Vagina (tissue), 2 donors: ENCODE measurements at places on chromosomes 5 and 9. TPM values are rescaled to one million over a fixed set of nuclear protein-coding genes. Genes with fewer than 3 reads are reported as not detected.

DNA sequence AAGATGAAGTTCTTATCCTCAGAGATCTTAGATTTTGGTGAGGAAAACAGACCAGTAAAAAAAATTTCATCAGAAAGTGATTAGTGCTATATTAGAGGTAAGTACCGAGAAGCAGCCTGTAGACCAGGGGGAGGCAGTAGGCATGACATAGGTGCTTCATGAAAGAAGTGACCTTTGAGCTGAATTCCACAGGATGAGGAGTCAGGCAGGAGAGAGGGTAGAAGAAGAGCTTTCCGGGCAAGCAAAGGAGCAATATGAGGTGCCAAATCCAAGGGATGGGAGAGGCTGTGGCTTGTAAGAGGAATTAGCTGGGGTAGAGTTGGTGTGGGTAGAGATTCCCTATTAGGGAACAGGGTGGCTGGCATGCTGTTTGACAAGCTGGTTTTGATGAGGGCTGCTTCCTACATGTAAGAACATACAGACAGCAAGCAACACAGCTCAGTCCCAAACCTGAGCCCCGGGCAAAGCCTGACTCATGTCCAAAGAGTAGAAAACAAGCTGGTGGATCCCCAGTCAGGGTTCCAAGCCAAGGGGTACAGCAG, 48.4 kb upstream of the PWWP2A start:
- H3K27me3 ChIP-seq = no peaks in the 10 kb centered on the region
- no peak overlapping the region for H3K4me3 ChIP-seq
- peaks cover 53% of the 10 kb centered on the region for H3K4me1 ChIP-seq
- DNase-seq = no peak

DNA sequence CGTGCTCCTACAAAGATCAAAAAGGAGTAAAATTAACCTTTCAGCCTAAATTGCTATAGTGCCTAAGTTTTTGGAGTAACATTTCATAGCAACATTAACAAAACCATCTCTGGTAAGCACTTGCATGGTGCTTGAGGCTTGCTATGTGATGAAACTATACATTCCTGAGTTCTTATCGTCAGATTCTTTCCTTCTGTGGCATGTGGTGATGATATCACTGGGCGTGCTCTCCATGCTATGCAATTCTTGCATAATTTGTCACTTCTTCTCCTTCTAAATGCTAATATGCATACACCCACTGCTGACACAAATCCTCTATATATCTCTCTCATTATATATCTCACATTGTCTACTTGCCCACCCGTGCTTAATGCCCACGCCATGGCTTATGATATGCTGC, 2019.9 kb downstream of the MAT2B start:
- no peak overlapping the region for H3K4me3 ChIP-seq
- H3K27ac ChIP-seq = no peak overlapping the region
- no peaks in the 10 kb centered on the region for H3K27me3 ChIP-seq
- DNase-seq = no peak
- no peaks in the 10 kb centered on the region for H3K36me3 ChIP-seq

GRCh38 chr9:91162311-91162710, 199.4 kb downstream of the AUH start:
- DNase-seq = peak; percentile 47
- H3K4me3 ChIP-seq = no peak overlapping the region
- H3K36me3 ChIP-seq = no peaks in the 10 kb centered on the region
- H3K4me1 ChIP-seq = peaks cover 31% of the 10 kb centered on the region

DNA sequence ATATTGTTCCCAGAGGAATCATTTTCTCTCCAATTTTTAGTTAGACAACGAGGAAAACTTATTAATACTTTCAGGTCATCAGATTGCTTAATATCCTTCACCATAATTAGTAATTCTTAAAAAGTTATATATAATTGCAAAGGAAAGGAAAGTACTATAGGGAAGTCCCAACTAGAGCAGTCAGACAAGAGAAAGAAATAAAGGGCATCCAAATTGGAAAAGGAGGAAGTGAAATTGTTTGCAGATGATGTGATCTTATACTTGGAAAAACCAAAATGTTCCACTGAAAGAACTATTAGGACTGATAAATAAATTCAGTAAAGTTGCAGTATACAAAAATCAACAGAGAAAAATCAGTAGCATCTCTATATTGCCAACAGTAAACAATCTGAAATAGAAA, 223.5 kb upstream of the MEF2C start:
- H3K27me3 ChIP-seq = no peaks in the 10 kb centered on the region
- no peaks in the 10 kb centered on the region for H3K36me3 ChIP-seq

- no peaks in the 10 kb centered on the region for H3K27me3 ChIP-seq
- no peaks in the 10 kb centered on the region for H3K36me3 ChIP-seq
- DNase-seq = no peak
- H3K27ac ChIP-seq = no peak overlapping the region
Observed at GRCh38 chr5:143309661-143310431, 93.6 kb downstream of the NR3C1 start.

GRCh38 chr9:21751998-21752397, 50.4 kb upstream of the MTAP start:
- no peak for DNase-seq
- no peaks in the 10 kb centered on the region for H3K4me1 ChIP-seq
- H3K27me3 ChIP-seq = no peaks in the 10 kb centered on the region
- H3K27ac ChIP-seq = no peak overlapping the region
- H3K36me3 ChIP-seq = no peaks in the 10 kb centered on the region

GRCh38 chr5:15474143-15474719, 25.7 kb upstream of the FBXL7 start:
- H3K4me1 ChIP-seq = no peaks in the 10 kb centered on the region
- no peaks in the 10 kb centered on the region for H3K27me3 ChIP-seq

GRCh38 chr5:127092690-127093089, 19.4 kb upstream of the C5orf63 start:
- no peaks in the 10 kb centered on the region for H3K4me1 ChIP-seq
- H3K27me3 ChIP-seq = no peaks in the 10 kb centered on the region
- DNase-seq = no peak
- H3K36me3 ChIP-seq = no peaks in the 10 kb centered on the region

ELAVL2 gene
- 2.2 TPM for total RNA-seq

SPATA31D4 gene
- total RNA-seq = not detected

FGF1 gene
- 2.0 TPM for total RNA-seq
